Activated CD4-positive, alpha-beta T cell treated with anti-CD3 and anti-CD28 coated beads, Interleukin-2, amount 50 U/mL, for 48 hours (primary cell): ENCODE measurements at places on chromosomes 11 and 22.
A peak's percentile ranks its signal among the peaks of the same experiment; 100 is the strongest.

GRCh38 chr22:43923191-43923590 is 414 bp upstream of the PNPLA3 start:
- peak; percentile 11 for DNase-seq

DNA sequence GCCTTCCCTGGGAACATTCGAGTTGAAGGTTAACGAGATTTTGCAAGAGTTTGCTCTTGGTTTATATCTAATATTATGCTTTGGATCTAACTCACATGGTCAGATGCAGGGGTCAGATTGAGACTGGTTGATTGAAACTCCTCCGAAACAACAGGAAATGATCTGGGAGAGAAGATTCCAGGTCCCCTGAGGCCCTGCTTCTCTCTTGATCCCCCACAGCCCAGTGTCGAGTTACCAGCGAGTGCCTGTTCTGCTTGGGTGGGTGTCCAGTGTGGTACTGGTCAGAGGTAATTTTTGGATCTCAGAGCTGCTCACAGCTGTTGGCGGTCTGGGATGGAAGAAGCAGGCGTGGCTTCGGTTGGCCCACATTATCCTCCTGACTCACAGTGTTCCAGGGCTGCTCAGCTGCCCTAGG is 9.2 kb downstream of the FBLN1 start:
- no peak for DNase-seq

DNA sequence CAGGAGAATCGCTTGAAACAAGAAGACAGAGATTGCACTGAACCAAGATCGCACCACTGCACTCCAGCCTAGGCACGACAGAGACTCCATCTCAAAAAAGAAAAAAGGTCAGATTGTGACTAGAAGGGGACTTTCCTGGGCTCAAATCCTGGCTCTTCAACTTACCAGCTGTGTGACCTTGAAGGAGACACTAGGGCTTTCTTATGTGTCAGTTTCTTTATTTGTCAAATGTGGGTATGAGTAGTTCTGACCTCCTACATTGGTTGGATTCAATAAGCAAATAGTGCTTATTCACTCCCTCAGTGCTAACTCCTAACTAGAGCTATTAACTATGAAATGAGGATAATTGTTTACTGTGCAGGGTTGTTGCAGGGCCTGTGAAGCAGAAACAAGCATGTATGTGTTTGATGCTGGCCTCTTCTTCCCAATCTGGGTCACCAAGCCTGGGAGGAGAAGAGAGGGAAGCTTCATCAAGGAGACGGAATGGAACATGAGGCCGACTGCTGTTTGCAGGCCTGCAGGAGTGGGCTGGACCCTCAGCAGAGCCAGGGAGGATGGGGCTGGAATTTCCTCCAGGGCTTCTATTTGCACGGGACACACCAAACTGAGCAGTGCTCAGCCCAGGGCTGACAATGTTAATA is 22.5 kb downstream of the RHOD start:
- DNase-seq = no peak

- DNase-seq = no peak
These were observed 30.1 kb upstream of the TP53I11 start for GRCh38 chr11:44980533-44981427.

DNA sequence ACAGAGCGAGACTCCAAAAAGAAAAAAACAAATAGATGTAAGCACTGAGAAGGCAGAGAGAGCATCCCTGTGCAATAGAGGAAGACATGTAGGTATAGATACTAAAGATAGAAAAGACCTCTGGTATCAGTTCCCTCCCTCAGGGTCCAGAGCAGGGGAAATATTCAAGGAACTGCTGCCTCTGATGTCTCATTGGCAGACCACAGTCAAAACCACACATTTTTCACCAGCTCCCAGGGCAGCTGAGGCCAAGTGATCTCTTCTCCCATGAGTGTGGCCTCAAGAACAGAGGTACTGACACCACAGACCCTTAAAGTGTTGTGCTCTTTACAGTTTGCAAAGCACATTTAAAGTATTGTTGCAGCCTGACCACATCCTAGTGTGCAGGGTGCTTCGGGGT is 288.5 kb downstream of the NTM start:
- DNase-seq = no peak

- DNase-seq = no peak
These were observed 75.9 kb upstream of the WNT11 start for GRCh38 chr11:76282172-76282571.

- no peak for DNase-seq
These were observed 5.2 kb upstream of the PRR33 start for GRCh38 chr11:1896923-1897322.

GRCh38 chr11:57364851-57365660 is 15.9 kb downstream of the PRG3 start:
- DNase-seq = no peak

DNA sequence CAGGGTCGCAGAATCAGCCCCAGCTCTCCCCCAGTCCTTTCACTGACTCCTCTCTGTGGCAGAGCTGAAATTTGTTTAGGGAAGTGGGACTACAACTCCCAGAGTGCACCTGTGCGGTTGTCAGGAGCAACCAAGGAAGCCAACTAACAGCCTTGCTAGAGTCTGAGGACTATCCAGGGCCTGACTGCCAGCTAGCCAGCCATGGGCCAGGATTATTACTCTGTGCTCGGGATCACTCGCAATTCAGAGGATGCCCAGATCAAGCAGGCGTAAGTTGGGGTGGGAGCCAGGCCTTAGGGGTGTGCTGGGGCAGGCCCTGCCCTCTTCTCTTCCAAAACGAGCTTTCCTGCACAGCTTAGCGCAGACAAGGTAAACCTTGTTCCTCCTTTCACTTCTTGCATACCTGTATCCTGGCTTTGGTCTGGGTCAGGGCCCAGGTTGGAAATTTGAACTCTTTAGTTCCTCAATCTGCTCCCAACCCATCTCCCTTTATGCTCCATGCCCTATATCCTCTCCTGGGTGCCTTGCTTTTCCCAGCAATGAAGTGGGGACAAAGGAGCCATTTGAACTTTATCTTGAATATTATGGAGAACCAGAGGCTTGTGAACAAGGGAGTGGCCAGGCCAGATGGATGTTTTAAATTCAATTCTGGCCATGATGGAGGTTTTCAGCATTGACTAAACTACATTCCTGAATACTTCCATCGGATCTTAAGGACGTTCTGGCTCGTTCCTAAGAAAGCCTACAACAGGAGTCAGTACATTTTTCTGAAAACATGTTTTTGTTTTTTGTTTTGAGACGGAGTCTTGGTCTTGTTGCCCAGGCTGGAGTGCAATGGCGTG is at the start of gene DNAJB13:
TSS of gene DNAJB13 (plus strand) at position 158 of the 842 bp plus-strand sequence. CDS start at position 202, 44 bp downstream.
- DNase-seq = no peak

GRCh38 chr11:21485426-21485825 is 707.5 kb upstream of the ANO5 start:
- no peak for DNase-seq

DNA sequence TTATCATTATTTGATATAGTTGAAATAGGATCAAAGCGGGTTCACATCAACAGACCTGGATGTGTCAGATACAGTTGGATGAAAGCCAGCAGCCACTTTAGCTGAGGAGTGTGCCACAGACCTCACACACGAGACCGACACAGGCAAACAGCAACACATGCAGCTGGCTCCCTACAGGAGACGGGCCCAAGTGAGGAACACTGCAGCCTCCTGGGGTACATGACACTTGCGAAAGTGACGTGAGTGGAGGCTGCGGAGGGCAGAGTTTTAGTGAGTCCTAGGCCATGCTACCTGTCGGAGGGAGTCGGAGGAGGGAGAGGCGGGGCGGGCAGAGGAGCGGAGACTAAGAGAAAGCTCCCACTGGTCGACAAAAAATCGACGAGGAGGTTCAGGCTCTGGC is 100.9 kb upstream of the BID start:
- DNase-seq = no peak

- no peak for DNase-seq
These were observed 149.0 kb downstream of the APOL5 start for GRCh38 chr22:35866651-35867050.

GRCh38 chr11:28505232-28505631 is 397.0 kb downstream of the METTL15 start:
- no peak for DNase-seq

GRCh38 chr11:48008951-48009270 is 28.6 kb downstream of the PTPRJ start:
- peak; percentile 65 for DNase-seq

- no peak for DNase-seq
These were observed 139.2 kb downstream of the HIPK3 start for GRCh38 chr11:33396361-33396760.

DNA sequence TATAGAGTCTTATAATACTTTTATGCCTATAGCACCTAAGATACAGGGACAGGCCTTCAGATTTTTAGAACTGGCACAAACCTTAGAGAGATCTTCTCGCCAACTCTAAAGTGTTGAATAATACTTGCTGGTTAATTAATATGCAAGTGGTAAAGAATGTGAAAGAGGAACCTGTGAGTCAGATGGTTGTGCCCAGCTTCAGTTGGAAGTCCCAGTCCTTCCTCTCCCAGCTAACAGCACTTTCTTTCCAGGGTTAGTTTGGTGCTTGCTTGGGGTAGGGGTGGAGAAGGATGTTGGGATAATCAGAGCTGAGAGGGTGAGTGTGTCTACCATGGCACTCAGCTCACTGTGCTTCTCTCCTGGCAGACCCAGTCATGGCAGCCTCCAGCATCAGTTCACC is 4.9 kb upstream of the TMEM132A start:
- no peak for DNase-seq

- DNase-seq = no peak
These were observed 78.4 kb upstream of the MTMR2 start for GRCh38 chr11:96002339-96002738.

GRCh38 chr11:85810871-85811611 is at the start of gene SYTL2:
Gene SYTL2 (minus strand): TSS chr11:85811141. CDS start chr11:85757725, 53,416 bp downstream.
- DNase-seq = peak; percentile 77

- no peak for DNase-seq
These were observed 110.2 kb upstream of the MTNR1B start for GRCh38 chr11:92859156-92859690.

- DNase-seq = no peak
These were observed 25.0 kb upstream of the OAF start for GRCh38 chr11:120185706-120186455.

DNA sequence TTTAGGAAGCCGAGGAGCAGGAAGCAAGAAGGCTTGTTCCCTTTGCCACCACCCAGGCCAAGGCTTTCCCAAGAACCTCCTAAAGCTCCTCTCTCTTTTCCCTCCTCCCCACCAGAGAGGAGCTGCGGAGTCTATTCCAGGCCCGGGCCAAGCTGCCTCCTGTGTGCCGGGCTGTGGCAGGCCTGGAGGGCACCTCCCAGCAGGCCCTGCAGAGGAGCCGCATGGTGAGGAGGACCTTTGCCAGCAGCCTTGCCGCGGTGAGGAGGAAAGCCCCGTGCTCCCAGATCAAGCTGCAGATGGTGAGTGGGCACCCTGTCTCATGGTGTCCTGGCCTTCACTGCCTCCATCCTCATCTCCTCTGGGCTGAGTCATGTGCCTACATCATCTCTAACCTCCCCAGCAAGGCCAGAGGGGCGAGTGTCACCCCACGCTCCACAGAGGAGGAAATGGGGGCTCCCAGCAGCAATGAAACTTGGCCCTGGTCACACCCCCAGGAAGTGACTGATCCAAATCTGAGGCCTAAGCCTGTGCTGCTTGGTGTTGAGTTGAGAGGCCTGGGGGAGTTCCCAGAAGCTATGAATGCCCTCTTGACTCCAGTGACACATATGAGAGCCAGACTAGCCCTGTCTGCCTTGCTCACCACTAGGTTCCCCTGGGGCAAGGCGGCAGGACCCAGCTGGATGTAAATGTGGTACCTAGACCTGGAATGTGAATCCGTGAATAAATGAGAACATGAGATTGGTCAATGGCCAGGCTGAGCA is 104.2 kb downstream of the MYO18B start:
- no peak for DNase-seq

DNA sequence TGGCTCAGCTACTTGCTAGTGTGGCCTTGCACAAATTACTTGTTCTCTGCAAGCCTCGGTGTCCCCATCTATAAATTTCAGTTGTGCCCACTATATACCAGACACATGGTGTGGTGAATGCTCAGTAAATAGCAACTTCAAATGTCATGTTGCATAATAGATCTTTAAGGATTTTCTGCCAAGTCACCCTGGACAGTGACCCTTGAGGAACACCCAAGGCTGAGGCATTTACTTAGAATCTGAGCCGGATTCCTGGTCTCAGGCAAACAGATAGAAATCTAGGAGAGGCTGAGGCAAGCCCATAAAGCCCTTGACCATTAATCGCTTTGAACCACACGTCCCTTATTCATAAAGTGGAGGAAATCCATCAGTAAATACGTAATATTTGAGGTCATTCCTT is 9.7 kb downstream of the TEAD1 start:
- DNase-seq = no peak

GRCh38 chr11:62340269-62340901 is 3.1 kb downstream of the ASRGL1 start:
- peak; percentile 52 for DNase-seq

DNA sequence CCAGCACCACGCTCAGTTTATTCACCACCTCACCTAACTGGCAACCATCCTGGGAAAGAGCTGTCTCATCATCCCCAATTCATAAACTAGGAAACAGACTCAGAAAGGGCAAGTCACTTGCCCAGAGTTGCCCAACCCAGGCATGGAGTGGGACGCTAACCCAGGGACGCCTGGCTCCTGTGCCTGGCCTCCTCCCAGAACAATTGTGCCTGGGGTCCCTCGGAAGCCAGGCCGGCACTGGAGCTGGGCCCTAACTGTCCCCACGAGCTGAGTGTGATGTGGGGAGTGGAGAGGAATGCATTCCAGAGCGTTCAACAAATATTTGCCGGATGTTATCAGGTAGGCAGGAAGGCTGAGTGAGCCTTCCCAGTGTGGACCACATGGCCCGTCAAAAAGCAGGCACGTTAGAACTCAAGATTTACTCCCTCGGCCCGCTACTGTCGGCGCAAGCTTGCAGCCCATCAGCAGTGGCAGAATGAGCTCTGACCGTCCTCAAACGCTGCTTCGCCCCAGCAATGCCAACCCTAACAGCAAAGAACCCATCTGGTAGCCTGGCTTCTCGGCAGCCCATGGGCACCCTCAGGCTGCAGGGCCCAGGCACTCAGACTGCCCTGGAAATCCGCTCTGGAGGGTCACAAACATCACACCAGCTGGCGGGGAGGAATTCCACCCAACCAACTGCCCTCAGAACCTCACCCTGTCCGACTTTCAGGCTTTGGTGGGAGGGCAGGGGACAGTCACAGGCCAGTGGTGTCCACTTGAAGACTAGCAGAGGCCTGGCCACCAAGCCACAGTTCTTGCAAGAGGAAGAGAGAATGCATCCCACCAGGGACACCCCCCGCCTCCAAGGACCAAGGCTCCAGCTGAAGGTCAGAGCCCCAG is 35.6 kb downstream of the MYH9 start:
- DNase-seq = no peak

- no peak for DNase-seq
These were observed 89.8 kb upstream of the PARVA start for GRCh38 chr11:12287374-12288211.

GRCh38 chr11:72951888-72952287 is 137.7 kb downstream of the ATG16L2 start:
- DNase-seq = no peak
